ENCODE measurements at places on chromosomes 1 and 21.

DNA sequence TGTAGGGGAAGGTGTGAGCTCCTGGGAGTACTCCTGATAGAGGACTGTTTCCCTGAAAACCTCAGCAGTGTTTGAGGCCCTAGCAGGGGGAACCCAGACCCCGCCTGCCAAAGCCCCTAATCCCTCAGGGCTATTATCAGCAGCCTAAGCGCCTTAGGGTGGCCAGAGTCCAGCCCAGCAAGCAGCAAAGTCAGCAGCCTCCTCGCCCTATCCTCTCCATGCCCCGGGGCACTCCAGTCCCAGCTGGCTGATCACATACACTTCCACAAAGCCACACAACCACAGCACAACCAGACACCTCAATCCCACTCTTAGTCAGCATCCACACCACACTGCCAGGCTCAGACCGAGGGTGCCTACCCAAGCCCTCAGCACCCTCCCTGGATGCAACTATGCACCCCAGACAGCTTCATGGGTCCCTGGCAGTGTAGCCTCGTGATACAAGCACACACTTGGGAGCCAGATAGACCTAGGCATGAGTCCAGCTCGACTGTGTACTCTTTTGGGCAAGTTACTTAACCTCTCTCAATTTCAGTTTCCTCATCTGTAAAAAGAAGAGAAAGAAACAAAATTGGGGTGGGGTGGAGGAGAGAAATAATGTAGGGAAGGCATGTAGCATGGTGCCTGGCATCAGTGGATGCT lies 7.1 kb downstream of the IGSF9 start:
- no peak overlapping the region for H3K27ac ChIP-seq
- H3K4me1 ChIP-seq, result peaks cover 6% of the 10 kb centered on the region
- peaks cover 29% of the 10 kb centered on the region for H3K27me3 ChIP-seq
- no peaks in the 10 kb centered on the region for H3K36me3 ChIP-seq
- no peak overlapping the region for H3K4me3 ChIP-seq
- no peak for DNase-seq

GRCh38 chr1:184658055-184658454 lies 96.6 kb downstream of the EDEM3 start:
- no peak overlapping the region for H3K4me3 ChIP-seq
- no peaks in the 10 kb centered on the region for H3K27me3 ChIP-seq
- no peaks in the 10 kb centered on the region for H3K36me3 ChIP-seq
- H3K27ac ChIP-seq, result no peak overlapping the region
- H3K4me1 ChIP-seq, result peaks cover 4% of the 10 kb centered on the region

DNA sequence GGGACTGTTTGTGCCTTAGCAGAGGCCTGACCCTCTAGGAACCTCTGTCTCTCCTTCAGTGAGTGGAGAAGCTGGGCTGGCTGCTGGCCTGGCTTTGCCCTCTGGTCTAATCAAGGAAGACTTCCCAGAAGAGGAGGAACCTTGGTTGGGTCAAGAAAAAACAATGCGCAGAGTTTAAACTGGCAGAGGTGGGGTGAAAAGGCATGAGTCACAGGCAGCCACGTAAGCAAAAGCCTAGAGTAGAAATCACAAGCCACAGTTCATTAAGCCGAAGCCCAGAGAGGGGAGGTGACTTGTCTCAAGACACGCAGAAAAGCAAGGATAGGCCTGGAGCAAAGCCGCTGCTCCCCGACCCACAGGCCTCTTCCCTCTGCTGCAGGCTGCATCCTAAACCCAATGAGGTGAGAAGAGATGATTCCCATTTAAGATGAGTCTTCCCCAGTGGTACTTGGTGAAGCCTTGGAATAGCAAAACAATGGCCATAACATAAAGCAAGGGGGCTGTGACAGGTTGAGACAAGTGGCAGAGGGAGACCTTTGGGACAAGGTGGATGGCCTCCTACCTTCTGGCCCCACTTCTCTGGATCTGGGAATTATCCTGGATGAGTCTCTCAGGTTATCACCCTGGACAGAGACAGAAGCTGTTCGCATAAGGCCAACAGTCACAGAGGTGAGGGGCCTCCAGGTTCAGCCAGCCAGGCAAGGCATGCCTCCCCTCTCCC lies 7.7 kb downstream of the PDZK1IP1 start:
- peaks cover 37% of the 10 kb centered on the region for H3K27me3 ChIP-seq
- no peak overlapping the region for H3K27ac ChIP-seq
- no peaks in the 10 kb centered on the region for H3K36me3 ChIP-seq
- no peak for DNase-seq

GRCh38 chr21:33670076-33670978 lies 28.0 kb downstream of the ITSN1 start:
- no peak for DNase-seq
- H3K27me3 ChIP-seq, result no peaks in the 10 kb centered on the region
- H3K36me3 ChIP-seq, result no peaks in the 10 kb centered on the region
- no peak overlapping the region for H3K4me3 ChIP-seq
- peaks cover 6% of the 10 kb centered on the region for H3K4me1 ChIP-seq

DNA sequence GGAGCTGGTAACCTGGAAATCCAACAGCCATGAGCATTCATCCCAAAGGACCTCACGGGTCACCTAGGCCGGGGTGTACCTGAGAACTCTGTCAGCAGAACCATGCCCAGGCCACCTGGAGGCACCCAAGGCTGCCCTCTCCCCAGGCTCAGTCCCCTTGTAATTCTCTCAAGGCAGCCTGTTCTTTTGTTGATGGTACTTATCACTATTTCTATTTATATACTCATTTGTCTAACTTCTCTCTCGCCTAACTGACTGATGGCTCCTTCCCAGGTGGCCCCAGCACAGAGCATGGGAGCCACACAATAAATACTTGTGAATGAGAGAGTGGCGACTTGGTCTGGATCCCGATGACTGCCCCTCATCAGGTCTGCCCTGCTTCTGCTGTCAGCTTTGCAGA lies 16.7 kb downstream of the CASP9 start:
- no peak overlapping the region for H3K4me3 ChIP-seq
- H3K27me3 ChIP-seq, result no peaks in the 10 kb centered on the region
- no peak overlapping the region for H3K27ac ChIP-seq
- peaks cover 4% of the 10 kb centered on the region for H3K36me3 ChIP-seq
- DNase-seq, result no peak

GRCh38 chr1:101587741-101588140 lies 350.9 kb downstream of the S1PR1 start:
- no peak overlapping the region for H3K27ac ChIP-seq
- no peak for DNase-seq
- no peak overlapping the region for H3K4me3 ChIP-seq
- peaks cover 15% of the 10 kb centered on the region for H3K27me3 ChIP-seq
- no peaks in the 10 kb centered on the region for H3K36me3 ChIP-seq

DNA sequence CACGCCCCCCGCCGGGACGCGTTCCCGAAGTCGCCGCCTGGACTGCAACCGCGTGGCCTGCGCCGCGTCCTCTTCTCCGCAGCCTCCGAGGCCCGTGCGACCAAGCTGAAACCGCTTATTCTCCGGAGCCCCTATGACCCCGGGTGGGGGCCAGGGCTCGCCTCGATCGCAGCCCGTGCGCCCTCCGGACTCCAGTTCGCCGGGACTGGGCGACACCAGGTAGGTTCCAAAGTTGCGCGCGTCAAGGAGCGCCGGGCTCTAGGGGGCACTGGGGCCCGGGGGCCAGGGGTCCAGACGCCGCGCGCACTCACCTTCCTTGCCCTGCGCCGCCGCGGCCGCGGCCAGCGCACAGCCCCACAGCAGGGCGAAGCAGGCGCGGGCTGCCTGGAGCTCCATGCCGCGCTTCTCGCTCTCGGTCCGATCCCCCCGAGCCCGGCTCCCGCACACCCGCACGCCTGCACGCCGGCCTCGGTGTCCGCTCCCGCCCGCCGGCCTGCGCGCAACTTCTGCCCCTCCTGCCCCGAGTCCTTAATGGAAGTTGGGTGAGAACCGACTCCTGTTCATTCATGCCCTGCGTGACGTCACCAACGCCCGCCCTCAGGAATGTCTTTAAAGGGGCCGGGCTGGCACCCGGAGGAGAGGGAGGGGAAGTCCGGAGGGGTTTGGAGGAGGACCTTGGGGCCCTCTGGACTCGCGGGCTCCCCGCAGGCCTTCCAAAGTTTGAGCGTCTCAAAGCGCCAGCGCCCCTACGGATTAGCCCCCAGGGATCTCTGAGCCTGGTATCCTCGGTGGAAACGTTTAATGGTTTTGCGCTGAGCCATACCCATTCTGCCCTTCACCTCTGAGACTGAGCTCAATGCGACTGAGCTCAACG lies at the start of gene EPHA2:
EPHA2 (minus strand) TSS at position 533 of the 874 bp plus-strand sequence; CDS start at position 396, 137 bp downstream.
- peak within 1 kb of the TSS; percentile 75 for H3K4me3 ChIP-seq
- H3K27me3 ChIP-seq, result peaks cover 15% of the 10 kb centered on the region
- H3K27ac ChIP-seq, result no peak within 1 kb of the TSS
- H3K4me1 ChIP-seq, result peaks cover 25% of the 10 kb centered on the region
- DNase-seq, result no peak

- peak; percentile 52 for DNase-seq
- no peaks in the 10 kb centered on the region for H3K36me3 ChIP-seq
- H3K4me3 ChIP-seq, result peak overlapping the region; percentile 20
- H3K4me1 ChIP-seq, result peaks cover 46% of the 10 kb centered on the region
- peak overlapping the region; percentile 60 for H3K27ac ChIP-seq
These were observed 3.5 kb upstream of the TTC22 start for GRCh38 chr1:54804471-54805132.

DNA sequence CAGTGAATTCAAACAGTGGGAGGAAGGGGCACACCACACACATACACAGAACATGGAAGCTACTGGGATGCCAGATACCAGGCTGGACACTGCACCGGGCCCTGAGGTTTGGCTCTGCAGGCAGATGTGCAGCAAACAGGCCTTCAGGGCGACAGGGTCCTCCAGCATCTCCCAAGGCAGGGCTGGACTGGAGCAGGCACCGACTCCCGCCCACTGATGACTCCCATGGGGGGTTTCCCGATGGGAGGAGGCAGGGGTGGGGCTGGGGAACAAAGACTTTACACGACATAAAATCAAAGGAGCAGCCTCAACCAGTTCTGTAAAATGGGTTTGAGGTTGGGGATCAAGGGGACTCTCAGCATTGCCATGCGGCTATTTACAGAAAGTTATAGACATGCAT lies 118.1 kb downstream of the SYT2 start:
- no peaks in the 10 kb centered on the region for H3K4me1 ChIP-seq
- DNase-seq, result no peak
- no peaks in the 10 kb centered on the region for H3K27me3 ChIP-seq
- H3K36me3 ChIP-seq, result no peaks in the 10 kb centered on the region
- no peak overlapping the region for H3K27ac ChIP-seq

DNA sequence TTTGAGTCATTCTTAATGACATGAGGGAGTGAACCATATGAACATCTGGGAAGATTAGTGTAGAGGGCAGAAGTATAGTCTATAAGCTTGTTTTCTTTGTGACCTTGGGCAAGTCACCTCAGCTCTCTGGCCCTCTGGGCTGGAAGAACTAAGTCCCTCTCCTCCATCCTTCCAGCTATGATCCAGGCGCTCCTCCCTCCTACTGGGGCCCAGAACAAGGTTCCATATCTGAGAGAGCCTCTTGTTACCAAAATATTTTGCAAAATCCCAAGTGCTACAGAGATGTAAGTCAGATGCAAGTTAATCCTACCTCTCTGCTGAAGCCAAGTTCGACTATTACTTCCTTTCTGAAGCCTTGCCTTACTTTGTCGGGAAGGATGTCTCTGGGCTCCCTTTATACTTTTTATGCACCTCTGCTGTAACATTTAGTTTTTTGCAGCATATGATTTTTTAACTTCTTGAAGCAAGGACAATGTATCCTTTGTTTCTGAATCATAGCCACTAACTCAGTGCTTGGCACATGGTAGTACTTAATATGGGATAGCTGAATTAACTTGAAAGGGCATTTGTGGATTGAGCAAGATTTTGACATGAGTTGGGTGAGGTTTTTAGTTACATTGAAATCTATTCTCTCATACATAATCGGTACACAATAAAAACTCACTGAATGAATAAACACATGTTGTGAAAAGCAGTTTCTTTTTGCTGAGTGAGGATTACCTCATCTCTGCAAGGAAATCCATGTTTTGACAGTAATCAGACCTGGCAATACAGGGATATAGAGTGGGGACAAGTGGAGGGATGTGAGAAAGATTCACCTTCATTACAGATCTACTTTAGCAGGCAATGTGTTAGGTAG lies 54.7 kb upstream of the BEND5 start:
- DNase-seq, result no peak
- H3K27ac ChIP-seq, result no peak overlapping the region
- H3K4me1 ChIP-seq, result no peaks in the 10 kb centered on the region
- H3K36me3 ChIP-seq, result no peaks in the 10 kb centered on the region
- no peak overlapping the region for H3K4me3 ChIP-seq

GRCh38 chr1:4124631-4125145 lies 224.6 kb upstream of the C1orf174 start:
- H3K36me3 ChIP-seq, result no peaks in the 10 kb centered on the region
- no peak overlapping the region for H3K4me3 ChIP-seq
- no peaks in the 10 kb centered on the region for H3K27me3 ChIP-seq
- DNase-seq, result no peak
- no peak overlapping the region for H3K27ac ChIP-seq

GRCh38 chr21:39788383-39788782 lies 43.4 kb downstream of the IGSF5 start:
- no peak overlapping the region for H3K4me3 ChIP-seq
- no peaks in the 10 kb centered on the region for H3K27me3 ChIP-seq
- H3K4me1 ChIP-seq, result no peaks in the 10 kb centered on the region
- H3K27ac ChIP-seq, result no peak overlapping the region

DNA sequence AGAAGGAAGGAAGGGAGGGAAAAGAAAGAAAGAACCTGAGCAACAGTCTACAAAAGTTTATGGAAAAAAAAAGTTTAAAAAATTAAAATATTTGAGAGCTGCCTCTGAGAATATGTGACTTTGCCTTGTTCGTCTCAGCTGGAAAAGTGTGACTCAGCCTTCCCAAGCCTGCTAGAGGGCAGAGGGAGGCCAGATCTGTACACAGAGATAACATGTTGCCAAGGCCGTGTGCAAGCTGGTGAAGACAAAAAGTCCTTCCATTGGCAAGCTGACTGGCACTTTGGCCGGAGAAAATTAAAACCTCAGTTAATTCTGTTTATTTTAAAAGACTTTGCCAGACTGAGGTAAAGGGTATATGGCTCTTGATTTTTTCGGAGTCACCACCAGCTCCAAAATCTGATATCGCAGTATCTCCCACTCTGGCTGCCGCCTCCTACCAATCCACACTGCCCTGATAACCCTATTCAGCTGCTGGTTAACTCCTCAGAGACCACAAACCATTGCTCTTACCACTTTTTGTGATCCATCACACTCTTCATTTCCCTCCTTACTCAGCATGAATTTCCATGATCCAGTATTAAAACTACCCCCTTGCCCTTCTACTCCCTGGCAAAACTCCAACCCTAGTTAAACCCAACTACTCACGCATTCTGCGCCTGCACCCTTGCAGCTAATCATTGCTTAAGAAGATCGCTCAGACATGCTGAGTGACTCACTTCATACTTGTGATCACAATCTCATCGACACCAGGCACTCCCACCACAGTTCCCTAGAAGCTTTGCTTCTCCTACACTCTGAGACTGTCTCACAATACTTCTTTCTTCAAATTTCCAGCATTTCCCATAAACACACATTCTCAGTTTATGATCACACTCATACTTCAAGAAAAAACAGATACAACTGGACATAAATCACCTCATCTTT lies 5.7 kb upstream of the PPP1R15B start:
- no peaks in the 10 kb centered on the region for H3K36me3 ChIP-seq
- H3K4me3 ChIP-seq, result peak overlapping the region; percentile 72
- H3K27ac ChIP-seq, result peak overlapping the region; percentile 21

GRCh38 chr1:56390232-56390867 lies 189.0 kb downstream of the PLPP3 start:
- H3K27me3 ChIP-seq, result no peaks in the 10 kb centered on the region
- no peak overlapping the region for H3K4me3 ChIP-seq
- no peak overlapping the region for H3K27ac ChIP-seq
- DNase-seq, result no peak
- no peaks in the 10 kb centered on the region for H3K36me3 ChIP-seq
- H3K4me1 ChIP-seq, result no peaks in the 10 kb centered on the region

- H3K36me3 ChIP-seq, result no peaks in the 10 kb centered on the region
- H3K27ac ChIP-seq, result no peak overlapping the region
- no peak overlapping the region for H3K4me3 ChIP-seq
- H3K27me3 ChIP-seq, result no peaks in the 10 kb centered on the region
- H3K4me1 ChIP-seq, result peaks cover 43% of the 10 kb centered on the region
These were observed 110.1 kb upstream of the ATP1A1 start for GRCh38 chr1:116262995-116263385.

Measured in activated T-cell treated with anti-CD3 and anti-CD28 coated beads, Interleukin-2, amount 50 U/mL, for 72 hours (primary cell).